ENCODE measurements at places on chromosomes 3 and 15. TPM values are rescaled to one million over a fixed set of nuclear protein-coding genes. Genes with fewer than 3 reads are reported as not detected.
A peak's percentile ranks its signal among the peaks of the same experiment; 100 is the strongest.

DNA sequence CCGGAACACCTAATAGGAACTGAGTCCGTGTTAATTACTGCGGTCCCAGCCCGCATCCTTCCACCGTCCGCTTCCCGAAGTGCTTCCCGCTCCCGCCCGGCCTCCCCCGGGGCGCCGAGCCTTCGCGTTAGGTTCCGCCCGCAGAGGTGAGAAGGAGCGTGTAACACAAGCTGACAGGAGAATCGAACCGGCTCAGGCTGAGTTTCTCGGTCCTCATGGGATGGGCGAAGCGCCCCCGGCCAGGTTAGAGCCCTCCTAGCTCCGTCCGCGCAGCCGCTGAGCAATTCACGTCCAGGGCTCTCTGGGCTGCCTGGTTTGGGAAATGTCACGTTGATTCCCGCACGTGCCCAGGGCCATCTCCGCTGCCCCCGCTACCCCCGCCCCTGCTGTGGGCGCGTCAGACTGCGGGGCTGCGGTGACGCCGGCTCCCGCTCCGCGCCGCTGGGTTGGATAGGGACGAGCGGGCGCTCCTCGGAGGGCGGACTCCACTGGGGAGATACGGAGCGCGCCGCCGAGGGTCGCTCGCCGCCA, 954 bp downstream of the CLDN11 start:
- no peak for DNase-seq

TGM5 gene
- total RNA-seq = not detected

CEMIP gene
- total RNA-seq = 0.43 TPM

DNA sequence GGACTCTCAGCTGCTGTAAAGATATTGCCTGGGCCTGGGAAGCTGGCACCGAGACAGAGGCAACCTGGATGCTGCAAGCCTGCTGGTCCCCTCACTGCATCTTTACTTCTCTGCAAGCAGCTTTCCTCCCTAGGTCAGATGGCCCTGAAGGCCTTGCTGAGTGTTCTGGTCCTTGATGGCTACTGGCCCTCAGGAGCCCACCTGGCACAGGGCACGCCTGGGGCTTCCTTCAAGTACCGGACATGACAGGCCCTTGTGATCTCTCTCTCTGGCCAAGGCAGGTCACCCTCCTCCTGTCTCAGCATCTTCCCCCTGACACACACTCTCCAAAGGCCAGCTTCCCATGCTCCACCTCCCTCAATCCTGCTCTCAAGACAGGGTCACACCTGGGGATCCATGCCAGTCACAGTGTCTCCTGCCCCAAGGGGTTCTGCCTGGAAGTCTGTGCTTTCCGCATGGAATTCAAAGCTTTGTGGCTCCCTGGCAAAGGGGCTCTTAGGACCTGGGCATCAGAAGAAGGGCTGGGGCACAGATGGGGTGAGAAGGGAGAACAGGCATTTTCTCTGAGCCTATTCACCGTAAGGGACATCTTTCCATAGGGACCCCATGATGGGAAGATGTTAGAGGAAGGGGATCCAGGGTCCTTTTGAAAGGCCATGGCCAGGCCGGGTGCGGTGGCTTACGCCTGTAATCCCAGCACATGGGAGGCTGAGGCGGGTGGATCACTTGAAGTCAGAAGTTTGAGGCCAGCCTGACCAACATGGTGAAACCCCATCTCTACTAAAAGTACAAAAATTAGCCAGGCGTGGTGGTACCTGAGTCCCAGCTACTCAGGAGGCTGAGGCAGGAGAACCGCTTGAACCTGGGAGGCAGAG, 4.7 kb upstream of the PAQR5 start:
- DNase-seq = no peak

- DNase-seq = no peak
These were observed 459.5 kb downstream of the NR2F2 start for GRCh38 chr15:96790004-96790403.

GRCh38 chr3:185796431-185797107, 28.3 kb downstream of the IGF2BP2 start:
- DNase-seq = no peak

DNA sequence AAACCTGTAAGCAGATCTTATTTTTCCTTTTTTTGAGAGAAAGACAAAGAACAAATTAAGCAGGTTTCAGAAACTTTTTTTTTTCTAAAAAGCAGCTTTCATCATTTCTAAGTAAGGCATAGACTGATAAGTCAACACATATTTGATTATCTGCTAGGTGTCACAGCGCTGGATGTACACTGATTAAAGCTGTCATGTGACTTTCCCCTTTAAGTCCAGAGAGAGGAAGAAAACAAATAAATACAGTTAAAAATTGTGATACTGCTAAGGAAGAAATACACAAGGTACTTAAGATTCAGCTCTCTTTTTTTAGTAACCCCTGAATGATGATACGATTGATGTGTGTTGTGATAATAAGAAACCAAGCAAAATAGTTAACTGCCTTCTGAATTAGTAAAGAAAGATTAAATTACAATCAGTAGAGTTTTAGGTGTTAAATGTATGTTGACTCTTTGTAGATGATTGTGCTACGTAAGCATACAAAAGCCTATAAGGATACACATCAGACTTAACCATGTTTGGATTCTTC, 2.8 kb downstream of the GLCE start:
- DNase-seq = no peak

GRM2 gene
- not detected for total RNA-seq

DNA sequence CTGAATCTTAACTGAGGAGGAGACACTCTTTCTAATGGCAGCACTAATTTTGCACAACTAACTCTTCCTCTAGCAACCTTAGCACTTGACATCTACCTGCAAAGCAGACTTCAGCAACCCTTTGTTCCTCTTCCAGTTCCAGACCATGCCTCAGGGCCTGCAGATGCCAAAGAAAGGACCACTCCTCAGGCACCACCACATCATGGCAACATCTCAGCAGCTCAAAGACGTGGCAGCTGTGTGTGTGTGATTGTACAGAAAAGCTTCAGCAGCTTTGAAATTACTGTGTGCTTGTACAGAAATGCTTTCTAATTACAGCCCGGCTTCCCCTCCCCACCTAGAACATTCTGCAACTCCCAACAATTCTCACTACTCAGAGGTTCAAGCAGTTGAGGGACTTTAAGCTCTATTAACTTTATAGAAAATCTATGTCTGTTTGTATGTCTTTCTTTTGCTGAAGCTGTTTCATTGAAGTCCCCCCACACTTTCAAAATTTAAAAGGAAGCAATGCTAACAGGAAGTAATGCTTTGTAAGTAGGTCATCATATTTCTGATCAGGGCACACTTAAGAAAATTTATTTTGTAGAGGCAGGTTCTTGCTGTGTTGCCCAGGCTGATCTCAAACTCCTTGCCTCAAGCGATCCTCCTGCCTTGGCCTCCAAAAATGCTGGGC, 115.2 kb downstream of the CD47 start:
- no peak for DNase-seq

GRCh38 chr15:40952901-40953712, at the start of gene CHAC1:
TSS of gene CHAC1 (plus strand) at chr15:40953471. CDS start at chr15:40953584, 113 bp downstream.
- DNase-seq = peak; percentile 97

Data from G401 (cell line).